ENCODE measurements at places on chromosomes 6 and 20.

- ATAC-seq: no peak
These were observed 227.4 kb downstream of the DLL1 start for GRCh38 chr6:170063431-170063830.

GRCh38 chr20:37236462-37236861, 25.2 kb downstream of the GHRH start:
- no peak for ATAC-seq

GRCh38 chr20:63782051-63782471, 42.5 kb downstream of the SLC2A4RG start:
- ATAC-seq: peak; percentile 82

DNA sequence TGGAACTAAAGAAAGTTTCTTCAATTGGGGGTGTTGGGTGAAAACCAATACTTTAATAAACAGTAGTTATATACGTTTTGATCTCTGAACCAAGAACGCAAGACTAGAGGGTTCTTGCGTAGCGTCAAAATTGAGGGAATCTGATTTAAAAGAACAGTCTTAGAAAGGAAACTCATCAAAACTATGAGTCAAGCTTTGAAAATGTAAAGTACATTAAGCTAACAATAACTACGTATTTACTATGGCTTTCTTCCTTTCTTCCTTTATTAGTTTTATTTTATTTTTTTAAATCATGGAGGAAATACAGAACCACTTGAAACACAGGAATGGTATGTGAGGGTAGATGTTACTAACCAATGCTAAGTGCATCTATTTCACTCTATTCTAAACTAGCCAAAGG, 287.0 kb upstream of the RSPO3 start:
- ATAC-seq: no peak

DNA sequence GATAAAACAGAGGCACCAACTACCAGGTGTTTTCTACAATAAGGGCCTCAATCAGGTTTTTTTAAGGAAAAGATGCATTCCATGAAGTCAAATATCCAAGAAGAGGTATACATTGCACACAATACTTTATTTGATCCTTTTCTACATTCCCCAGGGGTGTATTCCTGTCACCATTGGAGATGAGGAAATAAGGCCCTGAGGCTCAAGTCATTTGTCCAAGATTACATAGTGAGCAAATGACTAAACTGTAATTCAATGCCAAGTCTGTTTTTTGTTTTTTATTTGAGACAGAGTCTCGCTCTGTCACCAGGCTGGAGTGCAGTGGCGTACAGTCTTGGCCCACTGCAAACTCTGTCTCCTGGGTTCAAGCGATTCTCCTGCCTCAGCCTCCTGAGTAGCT, 69.2 kb upstream of the CDYL start:
- ATAC-seq: no peak

DNA sequence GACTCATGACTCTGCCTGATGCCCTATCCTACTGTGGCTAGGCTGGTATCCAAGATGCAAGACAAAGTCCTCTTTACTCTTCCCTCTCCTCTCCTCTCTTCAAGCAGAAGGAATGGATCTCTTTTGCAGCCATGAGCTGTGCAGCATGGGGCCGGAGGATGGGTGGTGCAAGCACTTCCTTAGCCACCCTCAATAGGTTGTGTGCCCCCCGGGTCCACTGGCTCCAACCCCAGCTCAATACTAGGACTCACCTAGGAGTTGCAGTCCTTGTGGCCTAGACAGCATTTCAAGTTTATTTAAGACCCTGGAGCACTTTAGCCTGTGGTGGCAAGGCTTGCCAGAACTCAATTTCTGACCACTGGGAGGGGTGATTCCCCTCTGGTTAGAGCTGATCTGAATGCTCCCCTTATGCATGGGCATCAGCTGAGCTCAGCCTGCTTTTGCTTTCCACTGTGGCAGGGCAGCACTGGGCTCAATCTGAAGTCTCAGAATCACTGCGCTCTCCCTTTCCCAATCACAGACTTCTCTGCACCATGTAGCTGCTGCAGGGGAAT, 29.0 kb upstream of the GRM4 start:
- no peak for ATAC-seq

GRCh38 chr6:30670760-30671527, 1.9 kb downstream of the DHX16 start:
- no peak for ATAC-seq

GRCh38 chr6:164086076-164086887, 671.8 kb downstream of the QKI start:
- no peak for ATAC-seq

- ATAC-seq: no peak
These were observed 118.7 kb downstream of the EPHA7 start for GRCh38 chr6:93300661-93301060.

DNA sequence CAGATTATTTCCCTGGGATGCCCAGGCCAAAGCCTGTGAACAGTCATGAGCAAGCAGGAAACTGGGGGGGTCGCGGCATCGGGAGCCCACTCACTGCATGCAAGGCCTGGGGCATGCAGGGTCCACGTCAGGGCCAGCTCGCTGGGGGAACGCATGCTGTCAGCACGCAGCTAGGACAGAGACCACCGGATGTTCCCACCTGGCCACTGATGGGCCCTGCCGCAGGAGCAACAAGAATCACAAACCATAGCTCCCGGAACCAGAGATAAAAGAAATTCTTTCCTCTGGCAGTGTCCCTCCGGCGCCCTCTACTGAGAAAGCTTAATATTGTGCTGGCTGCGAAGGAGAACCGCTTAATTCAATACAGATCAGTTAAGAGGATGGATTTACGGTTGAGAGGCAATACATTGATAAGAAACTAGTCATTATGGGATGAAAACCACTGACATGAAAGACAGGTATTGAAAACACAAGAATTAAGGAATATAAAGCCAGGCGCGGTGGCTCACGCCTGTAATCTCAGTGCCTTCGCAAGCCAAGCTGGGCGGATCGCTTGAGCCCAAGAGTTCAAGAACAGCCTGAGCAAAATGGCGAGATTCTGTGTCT, 32.6 kb downstream of the C6orf15 start:
- peak; percentile 63 for ATAC-seq

DNA sequence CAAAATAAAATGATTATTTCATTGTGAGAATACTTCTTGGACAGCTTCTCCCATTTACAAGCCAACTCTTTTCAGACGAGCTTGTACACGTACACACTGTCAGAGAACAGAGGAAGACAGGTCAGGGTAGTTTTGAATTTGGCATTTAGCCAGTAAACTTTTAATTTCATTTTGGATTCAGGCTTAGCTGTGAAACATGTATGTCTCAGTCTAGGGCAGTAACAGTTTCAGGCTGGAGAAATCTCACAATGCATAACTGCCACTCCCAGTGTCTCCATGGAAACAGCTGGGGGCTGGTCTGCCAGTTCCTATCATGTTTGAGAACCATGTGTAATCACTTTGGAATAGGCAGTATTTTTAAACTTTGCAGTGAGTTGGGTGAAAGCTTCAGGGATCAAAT, 22.0 kb upstream of the QKI start:
- no peak for ATAC-seq

- ATAC-seq: no peak
These were observed 731.6 kb upstream of the MMS22L start for GRCh38 chr6:98014442-98015201.

DNA sequence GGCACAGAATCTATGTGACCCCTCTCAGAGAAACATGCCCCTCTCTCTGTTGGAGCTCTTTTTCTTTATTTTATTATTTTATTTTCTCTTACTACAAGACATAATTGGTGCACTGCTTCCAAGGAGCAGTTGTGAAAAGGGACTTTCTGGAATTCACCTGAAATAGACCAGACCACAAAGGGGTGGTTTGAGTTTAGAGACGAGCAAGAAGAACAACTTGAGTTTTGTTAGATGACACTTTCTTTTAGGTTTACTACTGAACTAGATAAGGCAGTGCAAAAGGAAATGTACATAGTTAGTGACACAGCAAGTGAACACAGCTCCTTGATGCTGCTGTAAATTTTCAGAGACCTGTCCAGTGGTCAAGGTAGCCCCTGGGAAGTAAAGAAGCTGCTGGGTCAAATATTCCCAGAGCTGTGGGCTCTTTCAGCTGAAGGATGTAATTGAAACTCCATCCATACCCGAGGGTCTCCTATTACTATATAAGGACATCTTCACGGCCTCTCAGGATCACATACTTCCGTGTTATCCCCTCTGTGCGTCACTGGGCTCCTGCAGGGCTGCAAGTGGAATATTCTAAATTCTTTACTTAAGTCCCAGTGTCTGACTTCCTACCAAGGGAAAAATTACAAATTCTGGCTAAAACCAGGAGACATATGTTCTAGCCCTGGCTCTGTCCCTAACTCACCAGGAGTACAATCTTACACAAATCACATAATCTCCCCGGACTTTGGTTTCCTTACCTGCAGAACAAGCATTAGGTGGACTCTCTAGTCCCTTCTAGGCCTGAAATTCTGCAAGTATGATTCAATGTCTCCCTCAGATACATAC, 69.1 kb upstream of the ADTRP start:
- ATAC-seq: no peak

GRCh38 chr6:45843848-45844521, 171.7 kb downstream of the CLIC5 start:
- ATAC-seq: no peak

GRCh38 chr6:135811644-135812526, 39.6 kb upstream of the PDE7B start:
- ATAC-seq: no peak

GRCh38 chr6:20998748-20999448, 464.6 kb downstream of the CDKAL1 start:
- ATAC-seq: no peak

DNA sequence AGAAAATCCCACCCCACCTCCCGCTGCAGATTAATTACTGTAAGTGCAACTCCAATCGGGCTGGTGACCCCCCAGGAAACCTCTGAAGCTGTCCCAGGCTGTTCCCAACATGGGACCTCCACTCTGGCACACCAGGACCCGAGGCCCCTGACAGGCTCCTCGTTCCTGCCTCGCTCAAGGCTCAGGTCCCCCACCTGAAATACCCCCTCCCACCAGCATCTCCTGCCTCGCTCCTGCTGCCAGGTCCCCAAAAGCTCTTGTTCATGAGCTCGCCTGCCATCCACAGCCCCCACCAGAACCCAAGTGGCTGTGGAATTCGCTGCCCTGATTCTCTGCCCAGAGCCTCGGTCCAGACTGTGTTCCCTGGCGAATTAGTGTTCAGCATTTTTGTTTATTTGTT, 26.1 kb downstream of the NPEPL1 start:
- ATAC-seq: no peak

GRCh38 chr6:53124131-53124800, 24.4 kb downstream of the GCM1 start:
- ATAC-seq: no peak

DNA sequence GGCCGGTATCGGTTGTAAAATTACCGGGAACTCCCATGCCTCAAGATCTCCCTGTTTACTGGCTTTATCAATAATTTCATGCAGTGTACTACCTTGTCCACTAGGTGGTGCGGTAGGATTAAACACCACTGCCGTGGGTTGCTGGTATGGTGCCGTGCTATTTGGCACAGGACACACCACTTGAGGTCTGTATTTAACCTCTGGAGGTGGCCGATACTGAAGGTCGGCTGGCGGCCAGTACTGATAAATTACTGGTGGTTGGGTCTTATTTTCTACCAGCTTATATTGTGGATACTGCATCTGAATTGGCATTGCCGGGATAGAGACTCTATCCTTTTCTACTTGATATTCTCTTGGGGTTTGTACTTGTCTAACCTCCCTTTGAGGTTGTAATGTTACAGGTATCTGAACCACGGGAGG, 14.3 kb upstream of the PTCRA start:
- ATAC-seq: peak; percentile 86

DNA sequence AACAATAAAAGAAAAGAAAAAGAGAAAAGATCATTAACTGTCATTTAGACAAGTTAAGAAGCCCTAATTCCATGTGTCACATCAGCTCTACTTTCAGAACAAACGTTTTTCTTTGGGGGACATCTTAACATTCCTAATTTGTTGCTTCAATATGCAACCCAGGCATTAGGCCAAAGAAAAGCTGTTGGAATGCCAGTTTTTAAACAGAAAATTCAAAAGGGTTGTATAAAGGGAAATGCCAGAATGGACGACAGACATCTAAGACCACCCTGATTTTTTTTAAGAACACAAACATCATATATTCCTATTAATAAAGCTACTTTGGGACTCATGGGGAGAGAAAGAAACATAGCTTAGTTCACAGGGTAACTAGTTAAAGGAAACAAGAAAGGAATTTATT, 315.0 kb downstream of the GMDS start:
- ATAC-seq: no peak

DNA sequence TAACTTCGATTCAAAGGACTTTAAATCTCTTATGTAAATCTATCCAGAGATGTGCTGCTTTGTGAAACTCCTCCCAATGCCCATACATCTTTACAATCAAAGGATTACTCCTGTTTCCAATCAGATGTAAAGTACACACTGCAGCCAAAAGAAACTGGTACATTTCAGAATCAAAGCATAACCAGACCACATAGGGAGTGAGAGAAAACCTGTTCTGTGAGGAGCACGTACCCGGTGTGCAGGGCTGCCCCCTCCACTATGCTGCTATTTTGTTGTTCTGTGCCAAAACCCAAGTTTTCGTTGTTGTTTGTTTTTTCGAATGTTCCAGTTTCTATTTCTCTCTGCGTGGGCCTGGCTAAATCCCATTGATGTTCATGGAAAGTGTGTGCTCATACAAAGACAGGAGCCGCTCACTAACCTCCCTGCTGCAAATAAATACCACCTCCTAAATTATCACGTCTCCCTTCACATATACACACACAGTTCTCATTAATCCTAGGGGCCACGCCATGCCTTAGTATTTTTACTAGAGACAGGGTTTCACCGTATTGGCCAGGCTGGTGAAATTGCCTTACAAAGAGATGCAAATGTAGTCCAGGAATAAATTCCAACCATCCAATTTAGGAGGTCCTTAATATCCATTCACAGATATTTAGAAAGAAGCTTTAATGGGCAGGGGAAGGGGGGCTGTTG, 52.9 kb downstream of the ATP9A start:
- no peak for ATAC-seq

DNA sequence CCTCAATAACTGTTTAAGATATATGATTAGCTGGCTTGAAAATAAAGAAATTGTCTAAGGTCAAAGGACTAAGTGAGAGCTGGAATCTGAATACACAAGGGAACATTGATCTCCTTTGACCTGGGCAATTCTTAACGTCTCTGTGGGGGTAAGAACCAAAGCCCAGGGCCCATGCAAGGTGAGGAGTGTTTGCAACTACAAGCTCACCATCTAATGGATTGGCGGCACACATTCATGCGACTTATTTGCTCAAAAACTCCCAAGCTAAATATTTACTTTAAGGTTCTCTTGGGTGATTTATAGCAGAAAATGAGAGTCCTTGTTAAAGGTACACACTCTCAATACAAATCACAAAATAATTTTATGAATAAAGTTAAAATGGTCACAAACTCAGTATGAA, 392.0 kb upstream of the FLRT3 start:
- ATAC-seq: no peak

- ATAC-seq: no peak
These were observed 96.0 kb downstream of the SOBP start for GRCh38 chr6:107585815-107586435.

Measured in stimulated activated memory B cell treated with anti-CD40 and anti-IgM and Interleukin-4, amounts not matched to agents 10 μg/mL and 1 μg/mL and 100 μg/mL, for 72 hours (primary cell).